ENCODE measurements at places on chromosomes 2 and 18.

DNA sequence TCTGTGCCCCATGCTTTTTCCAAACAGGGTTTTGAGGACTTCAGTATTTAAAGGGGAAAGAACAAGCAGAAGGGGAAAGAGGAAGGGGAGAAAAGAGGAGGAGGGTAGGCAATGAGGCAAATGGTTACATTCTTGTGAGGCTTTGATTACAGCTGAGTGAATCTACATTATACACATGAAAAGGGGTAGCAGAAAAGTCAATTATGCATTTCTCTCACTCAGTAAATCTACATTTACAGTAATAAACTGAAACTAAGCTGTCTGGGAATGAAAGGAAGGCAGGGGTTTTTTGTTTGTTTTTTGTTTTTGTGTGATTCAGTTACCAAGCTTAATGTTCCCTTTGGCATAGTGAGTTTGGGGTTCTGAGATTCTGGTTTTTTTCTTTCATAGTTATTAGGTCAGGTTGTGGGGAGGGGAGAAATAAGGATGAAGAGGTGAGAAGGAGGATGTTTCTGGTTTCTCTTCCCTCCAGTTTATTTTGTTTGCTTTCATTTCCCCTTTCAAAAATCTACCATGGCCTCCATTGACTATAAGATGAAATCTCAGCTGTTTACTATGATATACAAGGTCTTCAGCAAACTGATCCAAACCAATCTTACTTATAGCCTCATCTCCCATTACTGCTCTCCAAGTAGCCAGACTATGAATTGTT lies 18.7 kb downstream of the C18orf63 start:
- DNase-seq, result no peak

DNA sequence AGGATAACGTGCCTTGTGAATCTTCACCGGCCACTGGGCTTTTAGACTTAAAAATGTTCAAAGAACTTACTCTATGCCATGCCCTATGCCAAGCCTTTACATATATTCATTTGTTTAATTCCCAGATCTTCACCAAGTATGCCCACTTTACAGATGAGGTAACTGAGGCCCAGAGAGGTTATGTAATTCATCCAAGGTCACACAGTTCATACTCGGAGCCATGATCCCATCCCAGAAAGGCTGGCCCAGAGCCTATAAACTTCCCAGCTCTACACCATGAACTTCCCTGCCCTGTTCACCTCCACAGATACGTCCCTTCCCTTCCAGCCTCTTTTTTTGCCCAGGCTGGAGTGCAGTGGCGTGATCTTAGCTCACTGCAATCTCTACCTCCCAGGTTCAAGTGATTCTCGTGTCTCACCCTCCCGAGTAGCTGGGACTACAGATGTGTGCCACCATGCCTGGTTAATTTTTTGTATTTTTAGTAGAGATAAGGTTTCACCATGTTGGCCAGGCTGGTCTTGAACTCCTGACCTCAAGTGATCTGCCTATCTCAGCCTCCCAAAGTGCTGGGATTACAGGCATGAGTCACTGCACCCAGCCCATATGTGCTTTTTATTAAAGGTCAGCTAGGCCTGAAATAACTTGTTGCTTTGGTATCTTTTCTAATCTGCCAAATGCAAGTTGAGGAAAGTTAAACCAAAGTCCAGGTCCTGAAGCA lies 44.1 kb downstream of the MTHFD2 start:
- no peak for DNase-seq

DNA sequence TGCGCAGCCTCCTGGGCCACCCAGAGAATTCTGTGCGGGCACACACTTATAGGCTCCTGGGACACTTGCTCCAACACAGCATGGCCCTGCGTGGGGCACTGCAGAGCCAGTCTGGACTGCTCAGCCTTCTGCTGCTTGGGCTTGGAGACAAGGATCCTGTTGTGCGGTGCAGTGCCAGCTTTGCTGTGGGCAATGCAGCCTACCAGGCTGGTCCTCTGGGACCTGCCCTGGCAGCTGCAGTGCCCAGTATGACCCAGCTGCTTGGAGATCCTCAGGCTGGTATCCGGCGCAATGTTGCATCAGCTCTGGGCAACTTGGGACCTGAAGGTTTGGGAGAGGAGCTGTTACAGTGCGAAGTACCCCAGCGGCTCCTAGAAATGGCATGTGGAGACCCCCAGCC lies 11.8 kb upstream of the TTLL4 start:
- DNase-seq, result no peak

- no peak for DNase-seq
These were observed 65.8 kb downstream of the ETAA1 start for GRCh38 chr2:67462738-67463496.

GRCh38 chr2:55014962-55015939 lies 35.0 kb downstream of the RTN4 start:
- DNase-seq, result peak; percentile 56

- DNase-seq, result no peak
These were observed 43.4 kb downstream of the ZCCHC2 start for GRCh38 chr18:62566199-62566598.

GRCh38 chr2:232441147-232441651 lies 14.8 kb upstream of the ALPI start:
- DNase-seq, result no peak

GRCh38 chr2:143732076-143732475 lies 602.9 kb downstream of the ARHGAP15 start:
- no peak for DNase-seq

GRCh38 chr18:48195787-48196186 lies 213.4 kb downstream of the ZBTB7C start:
- DNase-seq, result no peak

- DNase-seq, result no peak
These were observed 11.6 kb upstream of the NCK2 start for GRCh38 chr2:105732955-105733607.

DNA sequence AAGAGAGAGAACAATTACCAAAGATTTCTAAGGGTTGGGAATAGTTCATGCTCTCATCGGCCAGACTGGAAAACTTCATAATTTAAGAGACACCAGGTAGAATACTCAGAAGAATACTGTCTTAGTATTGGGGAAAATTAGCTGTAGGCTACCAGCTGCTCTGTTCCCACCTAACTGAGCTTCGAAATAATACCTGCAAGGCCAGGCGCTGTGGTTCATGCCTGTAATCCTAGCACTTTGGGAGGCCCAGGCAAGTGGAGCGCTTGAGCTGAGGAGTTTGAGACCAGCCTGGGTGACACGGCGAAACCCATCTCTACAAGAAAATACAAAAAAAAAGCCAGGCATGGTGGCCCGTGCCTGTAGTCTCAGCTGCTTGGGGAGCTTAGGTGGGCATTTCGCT lies 35.8 kb downstream of the MAP4K3 start:
- DNase-seq, result no peak

DNA sequence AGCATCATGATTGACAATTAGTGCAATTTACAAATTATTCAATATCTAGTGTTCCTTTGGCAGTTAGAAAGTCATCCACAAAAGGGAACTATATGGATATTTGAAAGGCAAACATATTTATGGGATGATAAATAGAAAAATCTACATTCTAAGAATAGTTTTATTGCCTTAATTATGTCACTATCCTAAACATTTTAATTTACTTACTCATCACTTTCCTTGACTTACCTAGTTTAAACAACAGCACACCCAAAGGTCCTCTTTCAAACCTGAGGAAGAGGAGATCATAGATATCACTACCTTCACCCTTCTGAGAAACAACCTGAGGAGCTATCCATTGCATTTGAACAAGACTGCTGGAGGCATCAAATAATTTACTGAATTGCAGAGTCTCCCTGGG lies 184.5 kb downstream of the WDPCP start:
- no peak for DNase-seq

GRCh38 chr2:106085181-106085940 lies 108.7 kb downstream of the UXS1 start:
- peak; percentile 70 for DNase-seq

GRCh38 chr2:116754381-116755101 lies 1060.0 kb upstream of the DDX18 start:
- no peak for DNase-seq

- no peak for DNase-seq
These were observed 39.9 kb upstream of the KLF11 start for GRCh38 chr2:10003206-10004125.

GRCh38 chr18:10386956-10387355 lies 67.5 kb upstream of the APCDD1 start:
- no peak for DNase-seq

GRCh38 chr18:35415511-35416073 lies 38.5 kb upstream of the ZNF396 start:
- DNase-seq, result no peak

DNA sequence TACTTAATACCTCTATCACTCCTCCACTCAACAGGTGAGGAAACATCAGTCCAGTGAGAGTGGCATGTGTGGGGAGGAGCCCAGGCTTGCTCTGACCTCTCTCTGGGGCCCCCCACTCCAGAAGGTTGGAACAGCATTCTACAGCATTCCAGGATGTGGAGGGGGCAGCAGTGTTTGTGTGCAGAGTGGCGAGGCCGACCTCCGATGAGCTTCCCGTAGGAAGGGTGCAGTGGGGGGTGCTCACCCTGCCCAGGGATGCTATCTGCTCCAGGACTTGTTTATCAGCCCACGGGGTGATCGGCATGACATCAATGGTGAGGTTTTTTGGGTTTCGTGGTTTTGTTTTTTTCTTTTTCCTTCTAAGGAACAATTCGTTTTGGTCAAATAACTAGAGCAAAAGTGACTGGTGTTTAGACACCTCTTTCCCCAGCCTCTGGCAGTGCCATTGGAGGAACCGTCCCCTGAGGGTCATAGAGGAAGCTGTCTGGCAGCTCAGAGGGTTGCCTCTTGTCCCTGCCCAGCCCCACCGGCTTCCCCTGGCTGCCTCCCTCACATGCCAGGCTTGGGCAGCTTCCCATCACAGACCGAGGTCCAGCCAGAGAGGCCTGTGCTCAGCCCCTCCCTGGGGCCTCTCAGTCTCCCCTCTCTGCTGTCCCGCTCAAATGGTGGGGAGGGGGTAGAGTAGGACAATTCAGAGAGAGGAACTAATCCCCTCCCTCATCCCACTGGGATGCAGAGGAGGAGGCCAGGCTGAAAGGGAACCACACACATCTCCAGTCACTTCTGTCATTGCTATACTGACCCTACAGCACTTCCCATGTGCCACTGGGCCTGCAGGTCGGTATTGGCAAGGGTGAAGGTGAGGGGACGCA lies 96.5 kb downstream of the ZFP36L2 start:
- no peak for DNase-seq

DNA sequence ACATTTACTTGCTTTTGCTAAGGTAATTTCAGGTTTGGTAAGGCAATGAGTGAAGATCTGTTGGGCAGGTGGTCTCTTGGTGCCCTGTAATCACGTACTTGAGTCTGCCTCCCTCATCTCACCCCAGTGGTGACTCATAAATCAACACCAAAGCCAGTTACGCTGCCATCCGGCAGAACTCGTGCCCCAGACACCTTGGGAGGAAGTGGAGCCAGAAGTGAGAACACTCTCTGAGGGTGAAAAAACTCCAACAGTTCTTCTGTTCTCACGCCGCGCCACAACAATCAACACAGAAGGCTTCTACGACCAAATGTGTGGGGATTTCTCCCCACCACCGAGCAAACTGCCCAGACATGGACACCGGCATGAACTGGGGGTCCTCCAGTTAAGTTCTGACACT lies 206.2 kb downstream of the ARL4C start:
- DNase-seq, result peak; percentile 93

DNA sequence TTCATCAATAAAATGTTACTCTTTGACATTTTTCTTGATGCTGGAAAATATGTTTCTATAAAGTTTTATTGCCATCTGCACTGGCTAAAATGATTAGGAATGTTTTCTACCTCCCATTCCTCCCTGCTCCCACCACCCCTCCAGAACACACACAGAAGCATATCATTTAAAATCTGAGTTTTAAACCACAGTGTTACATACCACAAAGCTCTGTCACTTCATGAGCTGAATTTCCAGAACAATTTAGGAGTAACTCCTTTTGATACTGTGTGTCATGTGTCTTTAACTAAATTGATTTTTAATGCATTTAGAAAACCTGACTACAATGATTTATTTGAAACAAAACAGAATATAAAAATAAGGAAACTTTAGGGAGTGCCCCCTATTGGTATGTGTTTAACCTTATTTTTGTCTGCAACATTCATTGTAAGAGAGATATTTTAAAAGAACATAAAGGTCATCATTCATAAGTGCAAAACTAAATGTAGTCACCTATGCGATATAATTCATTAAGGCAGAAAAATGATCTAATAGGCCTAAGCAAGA lies 52.0 kb downstream of the FEZ2 start:
- DNase-seq, result no peak

DNA sequence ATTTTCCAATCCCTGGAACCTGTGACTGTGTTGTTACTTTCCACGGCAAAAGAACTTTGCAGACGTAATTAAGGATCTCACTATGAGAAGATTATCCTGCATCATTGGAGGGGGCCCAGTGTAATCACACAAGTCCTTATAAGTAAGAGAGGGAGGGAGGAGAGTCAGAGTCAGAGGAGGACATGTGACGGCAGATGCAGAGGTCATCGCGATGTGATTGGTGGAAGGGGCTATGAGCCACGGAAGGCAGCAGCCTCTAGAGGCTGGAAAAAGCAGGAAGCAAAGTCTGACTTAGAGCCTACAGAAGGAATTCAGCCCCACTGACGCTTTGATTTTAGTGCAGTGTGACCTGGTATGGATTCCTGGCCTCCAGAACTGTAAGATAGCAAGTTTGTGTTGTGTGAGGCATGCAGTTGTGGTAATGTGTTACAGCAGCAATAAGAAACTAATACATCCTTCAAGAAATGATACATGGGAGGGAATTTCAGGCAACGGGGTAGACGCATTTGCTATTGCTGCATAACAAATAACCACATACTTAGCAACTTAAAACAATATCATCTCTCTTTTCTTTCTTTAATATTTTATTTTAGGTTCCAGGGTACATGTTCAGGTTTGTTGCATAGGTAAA lies 112.7 kb upstream of the SERPINE2 start:
- DNase-seq, result no peak
